ENCODE measurements at places on chromosomes 7 and 10.
A peak's percentile ranks its signal among the peaks of the same experiment; 100 is the strongest.

DNA sequence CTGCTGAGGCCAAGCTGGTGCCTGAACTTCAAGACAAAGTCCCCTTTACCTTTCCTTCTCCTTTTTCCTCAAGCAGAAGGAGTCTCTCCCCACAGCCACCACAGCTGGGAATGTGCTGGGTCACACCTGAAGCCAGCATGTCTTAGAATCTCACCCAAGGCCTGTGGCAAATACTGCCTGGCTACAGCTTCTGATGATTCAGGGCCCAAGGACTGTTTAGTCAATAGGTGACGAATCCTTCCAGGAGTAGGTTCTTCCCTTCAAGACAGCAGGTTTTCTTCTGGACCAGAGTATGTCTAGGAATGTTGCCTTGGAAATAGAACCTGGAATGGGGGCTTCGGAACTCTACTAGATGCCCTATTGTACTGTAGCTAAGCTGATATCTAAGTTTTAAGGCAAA, 374.6 kb downstream of the KIF20B start:
- no peak for DNase-seq

GRCh38 chr7:100901921-100902332, 6.2 kb upstream of the ACHE start:
- DNase-seq, result no peak

GRCh38 chr10:29199941-29200679, 88.8 kb upstream of the LYZL1 start:
- no peak for DNase-seq

GRCh38 chr10:133030781-133031180, 56.9 kb upstream of the ADGRA1 start:
- DNase-seq, result no peak

- DNase-seq, result no peak
Measured at GRCh38 chr10:85900487-85900886, 466.1 kb downstream of the GRID1 start.

DNA sequence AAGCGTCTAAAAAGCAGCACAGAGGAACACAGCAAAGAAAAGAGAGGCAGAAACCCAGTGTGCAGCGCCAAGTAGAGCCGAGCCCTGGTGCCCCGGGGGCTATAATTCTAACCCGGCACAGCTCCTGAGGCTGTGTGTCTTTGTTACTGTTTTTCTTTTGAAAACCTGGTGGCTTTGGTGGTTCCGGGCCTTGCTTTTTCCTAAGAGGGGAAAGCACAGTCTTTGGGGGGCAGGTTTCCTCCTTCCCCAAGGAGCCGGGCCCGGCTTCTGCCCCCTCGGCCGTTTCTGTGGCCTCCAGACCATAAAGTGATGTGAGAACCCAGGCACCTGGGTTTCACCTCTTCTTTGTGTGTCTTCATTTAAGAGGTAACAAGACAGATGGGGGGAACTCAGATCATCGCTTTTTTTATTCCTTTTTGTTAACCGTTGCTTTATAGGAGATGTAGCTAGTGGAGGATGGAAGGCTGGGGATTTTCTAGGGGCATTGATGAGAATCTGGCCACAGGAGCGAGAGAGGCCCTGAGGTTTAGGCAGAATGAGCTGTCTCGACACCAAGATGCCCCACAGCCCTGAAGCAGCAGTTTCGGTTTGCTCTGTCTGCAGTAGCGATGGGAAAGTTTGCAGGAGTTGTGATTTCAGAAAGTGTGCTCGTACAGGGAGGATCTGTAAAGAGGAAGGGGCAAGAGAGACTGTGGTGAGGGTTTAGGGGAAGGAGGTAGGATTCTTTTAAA, 367.8 kb upstream of the GALNT17 start:
- peak; percentile 31 for DNase-seq

- DNase-seq, result no peak
Measured at GRCh38 chr7:130361681-130362080, 17.1 kb downstream of the CPA5 start.
